Forelimb muscle (tissue), 1 donor: ENCODE measurements at places on chromosomes 1 and 21. TPM values are rescaled to one million over a fixed set of nuclear protein-coding genes. Genes with fewer than 3 reads are reported as not detected.

DNA sequence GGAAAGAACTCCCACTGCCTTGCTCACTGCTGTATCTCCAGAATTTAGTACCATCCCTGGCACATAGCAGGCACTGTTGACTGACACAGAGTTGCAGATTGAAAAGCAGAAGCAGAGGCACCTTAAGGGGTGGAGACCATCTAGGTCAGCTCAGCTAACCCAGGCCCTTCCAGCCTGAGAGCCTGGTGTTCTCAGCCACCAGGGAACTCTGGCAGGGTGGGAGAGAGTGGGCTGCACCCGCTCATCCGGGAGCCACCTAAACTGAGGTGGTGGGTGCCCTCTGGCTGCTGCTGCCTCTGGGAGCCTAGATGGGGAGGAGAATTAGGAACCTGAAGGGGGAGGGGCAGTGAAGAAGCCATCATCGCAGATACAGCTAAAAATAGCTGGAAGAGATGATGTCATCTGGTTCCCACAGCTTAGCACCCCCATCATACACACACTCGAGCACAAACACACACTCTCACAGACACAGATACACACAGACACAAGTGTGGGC lies 1.5 kb upstream of the TSPAN1 start:
- DNase-seq, result no peak

GRCh38 chr1:98559291-98559690 lies 102.2 kb upstream of the SNX7 start:
- DNase-seq, result no peak

GRCh38 chr1:245971711-245972085 lies 535.4 kb downstream of the SMYD3 start:
- no peak for DNase-seq

GRCh38 chr21:45074818-45075595 lies 627 bp downstream of the ADARB1 start:
- DNase-seq, result no peak

GRCh38 chr1:23913212-23913880 lies at the start of gene CNR2:
Gene CNR2 (minus strand): TSS chr1:23913362. CDS start chr1:23875617, 37,745 bp downstream.
- no peak for DNase-seq

DNA sequence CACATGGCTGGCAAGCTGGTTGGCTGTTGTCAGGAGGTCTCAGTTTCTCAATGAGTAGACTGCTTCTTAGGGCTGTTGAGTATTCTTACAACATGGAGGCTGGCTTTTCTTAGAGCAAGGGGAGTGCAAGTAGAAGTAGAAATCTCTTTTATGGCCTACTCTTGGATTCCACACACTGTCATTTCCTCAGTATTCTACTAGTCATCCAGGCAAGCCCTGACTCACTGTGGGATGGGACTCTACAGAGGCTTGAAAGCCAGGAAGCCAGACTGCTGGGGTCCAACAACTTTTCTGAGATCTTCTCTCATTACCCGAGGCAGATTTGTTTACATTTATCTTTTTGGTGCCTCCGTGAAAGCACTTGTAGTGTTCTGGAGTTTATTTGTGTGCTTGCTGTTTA lies 196.2 kb upstream of the APP start:
- no peak for DNase-seq

- no peak for DNase-seq
Observed at GRCh38 chr1:217059401-217059800, 336.2 kb upstream of the ESRRG start.

DNA sequence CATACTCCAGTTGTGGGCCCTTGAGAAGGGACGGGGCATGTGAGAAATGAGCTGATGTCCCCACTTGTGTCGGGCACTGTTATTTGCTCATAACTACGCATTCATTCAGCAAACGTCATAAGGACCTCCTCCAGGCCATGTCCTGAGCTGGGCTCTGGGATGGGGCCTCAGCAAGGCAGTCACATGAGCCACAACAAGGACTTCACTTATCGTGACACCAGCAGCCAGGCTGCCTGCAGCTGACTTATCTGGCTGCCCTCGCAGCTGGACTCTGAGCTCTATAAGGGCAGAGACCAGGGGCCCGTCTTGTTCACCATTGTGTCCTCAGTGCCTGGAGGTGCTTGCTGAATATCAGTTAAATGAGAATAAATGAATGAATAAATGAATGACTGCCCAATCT lies 37.5 kb upstream of the GRIK3 start:
- DNase-seq, result no peak

GRCh38 chr1:145995964-145996432 lies 381 bp downstream of the TXNIP start:
- DNase-seq, result no peak

DNA sequence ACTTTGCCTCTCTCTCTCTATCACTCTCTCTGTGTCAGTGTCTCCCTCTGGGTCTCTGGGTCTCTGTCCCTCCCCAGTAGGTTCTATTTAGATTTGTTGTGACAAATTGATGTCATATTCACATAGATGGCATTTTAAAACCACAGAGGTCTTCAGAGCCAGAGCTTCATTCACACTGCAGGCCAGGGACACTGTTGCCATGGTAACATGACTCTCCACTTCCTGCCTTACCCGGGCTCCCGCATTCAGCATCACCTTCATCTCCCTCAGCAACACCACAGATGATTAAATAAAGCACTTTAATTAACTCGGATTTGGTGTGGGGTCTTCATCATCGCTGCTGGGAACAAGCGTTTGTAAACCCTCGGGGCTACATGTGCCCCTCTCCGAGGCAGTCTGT lies 132.6 kb downstream of the ETS2 start:
- no peak for DNase-seq

DNA sequence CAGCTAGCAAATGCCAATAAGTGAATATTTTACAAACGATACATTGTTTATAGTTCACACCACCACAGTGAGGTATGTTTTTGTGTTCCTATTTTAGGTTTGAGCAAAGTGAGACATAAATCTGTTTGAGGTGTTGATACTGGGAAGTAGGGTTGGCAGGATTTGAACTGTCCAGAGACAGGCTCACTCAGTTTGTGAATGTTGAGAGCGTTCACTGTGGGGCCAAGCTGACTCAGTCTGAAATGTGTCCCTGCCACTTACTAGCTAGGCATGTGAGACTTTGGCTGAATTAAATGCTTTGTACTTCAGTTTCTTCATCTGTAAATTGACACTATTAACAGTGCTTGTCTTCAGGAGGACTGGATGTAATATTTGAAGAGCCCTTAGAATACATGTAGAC lies 35.1 kb downstream of the DIRAS3 start:
- DNase-seq, result no peak

DNA sequence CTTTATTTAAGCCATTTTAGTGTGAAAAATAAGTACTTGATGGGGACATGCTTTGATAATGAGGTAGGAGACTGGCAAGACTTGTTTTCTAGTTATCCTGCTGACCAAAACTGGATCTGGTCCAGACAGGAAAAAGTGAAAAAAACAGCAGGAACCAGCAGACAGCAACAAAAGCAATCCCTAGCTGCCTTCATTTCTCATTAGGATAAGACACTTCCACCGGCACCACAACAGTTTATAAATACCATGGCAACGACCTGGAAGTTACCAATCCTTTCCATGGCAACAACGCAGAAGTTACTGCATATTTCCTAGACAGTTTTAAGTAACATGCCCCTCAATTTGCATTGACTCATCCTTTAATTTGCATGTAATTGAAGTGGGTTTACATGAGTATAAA lies 993.8 kb upstream of the NCAM2 start:
- peak; percentile 6 for DNase-seq

GRCh38 chr21:42264245-42265195 lies 45.6 kb downstream of the ABCG1 start:
- no peak for DNase-seq

GRCh38 chr1:18731591-18732235 lies 101.1 kb downstream of the PAX7 start:
- no peak for DNase-seq

DNA sequence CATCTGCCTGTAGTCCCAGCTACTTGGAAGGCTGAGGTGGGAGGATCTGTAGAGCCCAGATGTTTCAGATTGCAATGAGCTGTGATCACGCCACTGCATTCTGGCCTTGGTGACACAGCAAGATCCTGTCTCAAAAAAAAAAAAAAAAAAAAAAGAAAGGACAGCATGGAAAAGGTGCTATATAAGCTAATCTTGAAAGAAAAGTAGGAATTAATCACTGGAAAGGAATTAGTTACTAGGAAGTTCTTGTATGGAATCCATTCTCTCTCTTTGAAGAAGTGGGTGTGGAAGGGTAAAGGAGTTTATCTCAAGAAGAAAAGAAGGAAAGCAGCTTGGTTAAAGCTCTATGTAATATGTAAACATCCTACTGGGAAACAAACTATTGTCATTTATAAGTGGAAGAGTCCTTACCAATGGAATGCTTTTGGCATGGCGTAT lies 339.2 kb downstream of the DPYD start:
- no peak for DNase-seq

- DNase-seq, result no peak
Observed at GRCh38 chr21:15788847-15789523, 59.2 kb downstream of the USP25 start.

DNA sequence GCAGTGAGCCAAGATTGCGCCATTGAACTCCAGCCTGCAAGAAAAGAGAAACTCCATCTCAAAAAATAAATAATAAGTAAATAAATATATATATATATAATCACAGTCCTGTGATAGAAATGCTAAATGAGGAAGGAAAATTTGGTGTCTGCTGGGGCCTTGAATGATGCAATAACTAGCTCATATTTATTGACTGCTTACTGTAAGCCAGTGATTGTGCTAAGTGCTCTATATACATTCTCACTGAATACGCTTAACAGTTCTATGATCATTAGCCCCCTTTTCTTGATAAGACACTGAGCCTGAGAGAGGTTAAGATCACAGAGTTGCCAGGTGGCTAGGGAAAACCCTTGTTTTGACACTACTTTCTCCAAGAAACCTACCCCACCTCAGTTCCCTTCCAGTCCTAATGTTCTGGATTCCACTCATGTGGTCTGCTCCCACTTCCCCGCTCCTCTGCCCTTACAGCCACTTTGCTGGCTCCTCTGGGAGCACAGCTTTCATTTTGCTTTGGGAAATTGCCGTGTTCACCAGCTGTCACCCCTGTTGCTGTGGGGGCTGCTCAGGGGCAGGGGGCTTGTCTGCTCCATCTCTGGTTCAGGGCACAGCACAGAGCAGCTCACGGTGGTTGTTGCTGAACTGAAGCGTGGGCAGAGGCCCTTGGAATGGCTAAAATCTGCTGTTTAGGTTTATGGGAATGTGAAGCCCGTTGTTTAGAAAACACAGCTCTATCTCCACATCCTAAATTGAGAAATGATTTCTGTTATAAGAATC lies 2.5 kb upstream of the BMP8A start:
- DNase-seq, result no peak

- no peak for DNase-seq
Observed at GRCh38 chr1:97004743-97005142, 283.2 kb downstream of the PTBP2 start.

- DNase-seq, result no peak
Observed at GRCh38 chr1:161373442-161373841, 5.8 kb upstream of the CFAP126 start.

- no peak for DNase-seq
Observed at GRCh38 chr1:201426479-201427310, 5.2 kb upstream of the TNNI1 start.

DNA sequence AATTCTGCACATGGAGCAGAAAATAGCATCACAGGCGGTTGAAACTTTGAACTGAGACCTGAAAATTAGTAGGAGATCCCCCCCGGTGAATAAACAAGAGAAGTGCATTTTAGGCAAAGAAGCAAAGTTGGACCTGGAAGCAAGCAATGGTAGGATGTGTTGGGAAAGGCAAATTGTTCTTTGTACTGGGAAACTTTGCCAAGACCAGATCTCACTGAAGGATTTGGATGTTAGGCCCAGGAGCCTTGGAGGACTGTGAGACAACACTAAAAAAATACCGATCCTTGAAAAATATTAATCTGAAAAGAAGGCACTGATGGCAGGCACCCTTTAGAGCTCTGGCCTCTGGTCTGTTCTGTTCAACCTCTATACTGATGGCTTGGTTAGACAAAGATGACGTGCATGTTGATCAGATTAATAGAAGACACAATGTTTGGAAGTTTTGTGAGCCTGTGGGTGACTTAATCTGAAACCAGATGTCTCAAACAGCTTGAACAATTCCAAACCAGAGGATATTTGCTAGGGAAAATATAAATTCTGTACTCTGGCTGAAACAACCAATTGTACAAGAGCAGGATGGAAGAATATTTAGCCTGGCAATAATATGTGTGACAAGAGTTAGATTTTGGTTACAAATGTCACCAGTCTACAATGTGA lies 108.4 kb downstream of the ROR1 start:
- no peak for DNase-seq

GRCh38 chr1:15531003-15531402 lies 4.4 kb downstream of the DNAJC16 start:
- DNase-seq, result no peak

DNA sequence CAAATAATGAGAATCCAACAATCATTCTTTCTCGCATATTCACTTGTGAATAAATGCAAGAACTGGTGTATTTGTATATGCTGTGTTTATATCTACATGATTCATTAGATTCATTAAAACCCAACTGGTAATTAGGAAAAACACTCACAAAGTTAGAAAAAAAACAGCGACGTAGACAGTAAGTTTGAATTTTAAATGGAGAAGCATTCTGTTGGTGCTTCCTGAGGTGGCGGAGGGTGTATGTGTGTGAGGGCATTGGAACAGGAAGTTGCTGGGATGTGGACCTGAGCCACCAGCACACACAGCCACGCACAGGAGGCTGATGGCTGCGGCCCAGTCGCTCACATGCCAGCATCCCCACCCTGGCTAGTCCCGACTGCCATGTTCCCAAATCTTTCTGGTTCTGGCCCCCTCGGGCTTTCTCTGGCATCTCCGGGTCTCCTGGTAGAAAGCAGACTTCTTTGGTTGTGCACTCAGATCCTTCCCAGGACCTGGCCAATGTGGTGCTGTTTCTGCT lies 121.6 kb upstream of the IRF2BP2 start:
- no peak for DNase-seq

- no peak for DNase-seq
Observed at GRCh38 chr1:203765029-203765837, at the start of gene LAX1. Gene LAX1 (plus strand): TSS chr1:203765183. CDS start chr1:203765566, 383 bp downstream.

GRCh38 chr21:15592271-15592860 lies 137.4 kb upstream of the USP25 start:
- peak; percentile 32 for DNase-seq

GRCh38 chr1:206558794-206559671 lies 51.7 kb downstream of the RASSF5 start:
- DNase-seq, result no peak

The IL19 gene
- polyA plus RNA-seq, result not detected

The INSRR gene
- 0.70 TPM for polyA plus RNA-seq

The RIMS3 gene
- polyA plus RNA-seq, result 0.57 TPM

The GUCA2A gene
- not detected for polyA plus RNA-seq

The ARHGAP30 gene
- 2.4 TPM for polyA plus RNA-seq

The DMBX1 gene
- not detected for polyA plus RNA-seq

The TTC34 gene
- polyA plus RNA-seq, result 0.32 TPM

The WNT3A gene
- not detected for polyA plus RNA-seq

The TTC39A gene
- 3.9 TPM for polyA plus RNA-seq

The ABCA4 gene
- polyA plus RNA-seq, result 0.59 TPM

The UTS2 gene
- polyA plus RNA-seq, result not detected

The CLCA1 gene
- not detected for polyA plus RNA-seq

The FHAD1 gene
- 1.9 TPM for polyA plus RNA-seq

The DYRK3 gene
- polyA plus RNA-seq, result 3.6 TPM
